ENCODE measurements at places on chromosomes 6 and 20. TPM values are rescaled to one million over a fixed set of nuclear protein-coding genes. Genes with fewer than 3 reads are reported as not detected.

Gene KCNK15
- polyA plus RNA-seq = not detected

Gene SLC22A7
- polyA plus RNA-seq = 0.51 TPM

Gene RAB23
- polyA plus RNA-seq = 21.3 TPM

Gene PSORS1C1
- polyA plus RNA-seq = not detected

Gene C6orf15
- polyA plus RNA-seq = not detected

Gene NKAIN4
- not detected for polyA plus RNA-seq

Gene SAMD3
- not detected for polyA plus RNA-seq

Gene DUSP15
- 7.2 TPM for polyA plus RNA-seq

Gene ROMO1
- 646 TPM for polyA plus RNA-seq

- DNase-seq = no peak
- H3K4me3 ChIP-seq = no peak overlapping the region
- no peaks in the 10 kb centered on the region for H3K36me3 ChIP-seq
- no peak overlapping the region for H3K27ac ChIP-seq
- H3K4me1 ChIP-seq = peaks cover 36% of the 10 kb centered on the region
Measured at GRCh38 chr20:62357681-62358080, 9.4 kb downstream of the LAMA5 start.

DNA sequence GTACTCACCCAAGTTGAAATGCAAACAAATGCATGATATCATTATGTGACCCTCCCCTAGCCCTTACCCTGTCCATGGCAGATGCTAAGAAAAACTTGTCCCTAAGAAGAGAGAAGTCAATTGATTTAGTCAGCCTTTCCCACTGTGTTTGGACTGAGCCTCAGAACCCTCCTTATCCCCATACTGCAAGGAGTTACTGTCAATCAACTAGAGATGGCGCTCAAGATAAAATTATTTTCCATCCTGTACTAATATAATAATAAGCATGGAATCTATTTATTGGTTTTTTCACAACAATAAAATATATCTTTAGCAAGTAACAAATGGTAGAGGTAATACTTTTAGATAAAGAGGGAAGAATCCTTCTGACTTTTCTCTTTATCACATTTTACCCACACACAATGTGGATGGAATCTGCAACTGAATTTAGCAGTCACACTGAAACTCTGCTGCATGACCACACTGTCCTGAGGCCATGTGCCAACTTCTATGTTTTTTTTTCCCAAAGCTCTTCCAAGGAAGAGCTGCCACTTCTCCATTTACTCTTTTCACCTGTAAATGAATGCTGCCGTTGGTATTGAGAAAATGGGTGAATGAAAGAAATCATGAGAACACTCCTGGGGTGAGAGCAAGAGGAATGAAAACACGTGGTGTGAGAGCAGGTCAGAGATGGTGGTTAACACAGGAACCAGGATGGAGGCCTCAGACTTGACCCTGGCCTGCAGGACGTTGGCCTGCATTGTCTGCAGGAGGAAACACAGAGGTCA lies 10.5 kb downstream of the NT5E start:
- H3K27me3 ChIP-seq = no peaks in the 10 kb centered on the region
- H3K36me3 ChIP-seq = no peaks in the 10 kb centered on the region
- no peak overlapping the region for H3K27ac ChIP-seq
- H3K4me3 ChIP-seq = no peak overlapping the region
- H3K4me1 ChIP-seq = no peaks in the 10 kb centered on the region

GRCh38 chr20:3927486-3928291 lies 38.5 kb downstream of the PANK2 start:
- no peaks in the 10 kb centered on the region for H3K27me3 ChIP-seq
- peaks cover 28% of the 10 kb centered on the region for H3K4me1 ChIP-seq
- peak overlapping the region; percentile 52 for H3K27ac ChIP-seq
- DNase-seq = peak; percentile 80
- H3K36me3 ChIP-seq = peaks cover 8% of the 10 kb centered on the region
- H3K4me3 ChIP-seq = no peak overlapping the region

GRCh38 chr20:47540443-47541354 lies 39.0 kb downstream of the NCOA3 start:
- no peaks in the 10 kb centered on the region for H3K27me3 ChIP-seq
- no peak overlapping the region for H3K4me3 ChIP-seq
- no peaks in the 10 kb centered on the region for H3K4me1 ChIP-seq
- no peaks in the 10 kb centered on the region for H3K36me3 ChIP-seq

GRCh38 chr20:51750037-51750769 lies 18.0 kb downstream of the ATP9A start:
- no peaks in the 10 kb centered on the region for H3K4me1 ChIP-seq
- no peaks in the 10 kb centered on the region for H3K27me3 ChIP-seq
- no peak overlapping the region for H3K27ac ChIP-seq
- no peaks in the 10 kb centered on the region for H3K36me3 ChIP-seq
- H3K4me3 ChIP-seq = no peak overlapping the region

GRCh38 chr6:89874438-89874837 lies 19.8 kb upstream of the GJA10 start:
- H3K4me3 ChIP-seq = no peak overlapping the region
- H3K4me1 ChIP-seq = no peaks in the 10 kb centered on the region
- H3K27ac ChIP-seq = no peak overlapping the region
- H3K27me3 ChIP-seq = no peaks in the 10 kb centered on the region

GRCh38 chr6:49384904-49385303 lies 78.1 kb downstream of the MMUT start:
- H3K4me3 ChIP-seq = no peak overlapping the region
- no peak overlapping the region for H3K27ac ChIP-seq
- peak; percentile 31 for DNase-seq
- H3K27me3 ChIP-seq = no peaks in the 10 kb centered on the region
- H3K4me1 ChIP-seq = no peaks in the 10 kb centered on the region

DNA sequence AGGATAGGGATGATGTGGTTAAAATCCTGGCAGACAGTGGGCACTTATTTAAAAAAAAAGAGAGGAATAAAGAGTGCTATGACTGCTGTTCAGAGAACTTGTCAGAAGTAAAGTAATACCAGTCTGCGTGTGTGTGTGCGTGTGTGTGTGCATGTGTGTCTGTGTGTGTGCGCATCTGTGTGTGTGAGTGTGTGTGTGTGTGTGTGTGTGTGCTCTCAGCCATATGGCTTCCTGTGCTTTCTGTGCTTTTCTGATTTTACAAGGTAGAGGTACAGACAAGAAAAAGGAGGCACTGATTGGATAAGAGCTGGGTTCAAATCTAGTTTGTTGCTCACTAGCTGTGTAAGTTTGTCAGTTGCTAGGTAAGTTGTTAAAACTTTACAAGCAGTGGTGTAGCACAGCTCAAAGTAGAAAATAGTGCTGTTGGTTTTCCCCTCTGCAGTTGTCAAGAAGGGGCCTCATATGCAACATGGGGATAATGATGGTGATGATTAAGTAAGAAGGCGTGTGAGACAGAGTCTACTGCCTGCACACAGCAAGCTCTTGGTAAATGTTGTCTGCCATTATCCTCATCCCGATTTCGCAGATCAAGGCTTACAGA lies 155.3 kb upstream of the ZNF217 start:
- H3K27me3 ChIP-seq = no peaks in the 10 kb centered on the region
- no peak overlapping the region for H3K4me3 ChIP-seq
- H3K27ac ChIP-seq = no peak overlapping the region
- H3K36me3 ChIP-seq = no peaks in the 10 kb centered on the region
- H3K4me1 ChIP-seq = no peaks in the 10 kb centered on the region
- DNase-seq = peak; percentile 51

DNA sequence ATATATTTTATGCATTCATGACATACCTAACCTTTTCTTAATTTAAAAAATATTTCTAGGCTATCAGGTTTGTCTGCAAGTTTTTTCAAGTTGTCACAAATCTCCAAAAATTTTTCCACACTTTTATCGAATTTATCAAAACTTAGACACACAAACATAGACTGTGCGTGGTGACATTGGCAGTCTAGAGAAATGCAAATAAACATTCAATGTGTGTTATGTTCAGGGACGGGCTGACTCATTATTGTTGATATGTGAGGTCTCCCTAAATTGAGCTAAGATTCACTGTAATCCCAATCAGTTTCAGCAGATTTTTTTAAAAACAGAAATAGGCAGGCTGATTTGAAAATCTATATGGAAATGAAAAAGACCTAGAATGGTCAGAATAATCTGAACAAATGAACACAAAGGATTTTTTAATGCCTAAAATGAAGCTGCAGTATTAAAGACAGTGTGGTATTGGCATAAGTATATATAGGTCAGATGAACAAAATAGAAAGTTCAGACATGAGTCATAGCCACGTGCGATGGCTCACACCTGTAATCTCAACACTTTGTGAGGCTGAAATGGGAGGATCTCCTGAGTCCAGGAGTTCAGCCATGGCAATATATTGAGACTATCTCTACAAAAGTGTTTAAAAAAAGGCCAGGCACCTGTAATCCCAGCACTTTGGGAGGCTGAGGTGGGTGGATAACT lies 19.2 kb downstream of the BLTP3A start:
- DNase-seq = no peak
- H3K4me3 ChIP-seq = no peak overlapping the region
- H3K36me3 ChIP-seq = no peaks in the 10 kb centered on the region
- H3K27ac ChIP-seq = no peak overlapping the region

DNA sequence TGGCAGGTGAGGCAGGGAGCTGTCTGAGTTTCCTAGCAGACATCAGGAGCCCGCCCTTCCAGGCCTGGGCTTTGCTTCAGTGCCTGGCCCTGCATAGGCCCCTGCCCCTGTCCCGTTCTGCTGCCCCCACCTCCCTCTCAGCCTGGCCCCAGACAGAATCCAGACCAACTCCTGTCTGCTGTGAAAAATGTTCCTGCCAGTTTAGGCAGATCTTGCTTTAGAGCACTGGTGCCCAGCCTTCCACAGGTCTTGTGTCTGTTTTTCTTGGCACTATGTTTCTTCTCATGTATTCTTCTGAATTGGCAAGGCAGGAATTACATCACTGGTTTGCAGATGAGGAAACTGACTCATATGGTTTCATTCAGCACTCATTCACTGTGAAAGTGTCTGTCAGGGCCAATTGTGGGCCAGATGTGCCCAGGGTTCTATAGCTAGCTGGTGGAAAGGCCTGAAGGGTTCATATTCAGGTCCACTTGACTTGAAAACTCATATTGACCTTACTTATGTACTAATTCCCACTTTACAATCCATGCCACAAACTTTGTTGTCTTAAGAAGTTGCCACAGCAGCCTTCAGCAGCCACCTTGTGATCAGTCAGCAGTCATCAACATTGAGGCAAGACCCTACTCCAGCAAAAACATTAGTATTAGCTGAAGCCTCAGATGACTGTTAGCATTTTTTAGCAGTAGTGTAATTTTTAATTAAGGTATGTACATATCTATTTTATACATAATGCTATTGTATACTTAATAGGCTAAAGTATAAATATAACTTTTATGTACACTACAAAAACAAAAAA lies 40.5 kb downstream of the HLA-F start:
- H3K27ac ChIP-seq = no peak overlapping the region
- H3K4me3 ChIP-seq = no peak overlapping the region
- DNase-seq = no peak
- no peaks in the 10 kb centered on the region for H3K36me3 ChIP-seq

GRCh38 chr6:138803331-138803730 lies 7.4 kb downstream of the ECT2L start:
- H3K36me3 ChIP-seq = no peaks in the 10 kb centered on the region
- no peaks in the 10 kb centered on the region for H3K4me1 ChIP-seq
- no peak for DNase-seq
- no peak overlapping the region for H3K4me3 ChIP-seq

- no peak overlapping the region for H3K4me3 ChIP-seq
- no peak overlapping the region for H3K27ac ChIP-seq
- no peaks in the 10 kb centered on the region for H3K36me3 ChIP-seq
- DNase-seq = no peak
Measured at GRCh38 chr6:49980898-49981297, 11.5 kb upstream of the DEFB113 start.

DNA sequence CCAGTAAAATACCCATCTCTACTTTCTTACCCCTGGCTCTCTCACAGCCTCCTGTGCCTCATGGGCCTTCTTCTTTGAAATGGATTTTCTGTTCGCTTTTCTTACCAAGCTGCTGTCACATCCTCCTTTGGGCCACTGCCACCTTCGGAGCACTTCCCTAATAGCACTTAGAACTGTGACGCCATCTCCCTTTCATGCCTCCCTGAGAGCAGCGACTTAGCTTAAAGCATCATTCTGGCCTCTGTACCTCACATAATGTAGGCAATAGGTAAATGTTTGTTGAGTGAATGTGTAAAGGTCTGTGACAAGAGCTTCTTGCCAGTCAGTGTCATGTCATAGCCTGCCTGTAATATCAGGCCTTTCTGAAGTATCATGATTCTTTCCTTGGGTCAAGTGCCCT lies 78.8 kb downstream of the ADGRG6 start:
- no peak for DNase-seq
- no peaks in the 10 kb centered on the region for H3K36me3 ChIP-seq
- no peak overlapping the region for H3K4me3 ChIP-seq
- peaks cover 44% of the 10 kb centered on the region for H3K4me1 ChIP-seq

GRCh38 chr6:139776041-139776440 lies 401.6 kb upstream of the CITED2 start:
- H3K36me3 ChIP-seq = no peaks in the 10 kb centered on the region
- DNase-seq = peak; percentile 6
- H3K4me3 ChIP-seq = no peak overlapping the region

DNA sequence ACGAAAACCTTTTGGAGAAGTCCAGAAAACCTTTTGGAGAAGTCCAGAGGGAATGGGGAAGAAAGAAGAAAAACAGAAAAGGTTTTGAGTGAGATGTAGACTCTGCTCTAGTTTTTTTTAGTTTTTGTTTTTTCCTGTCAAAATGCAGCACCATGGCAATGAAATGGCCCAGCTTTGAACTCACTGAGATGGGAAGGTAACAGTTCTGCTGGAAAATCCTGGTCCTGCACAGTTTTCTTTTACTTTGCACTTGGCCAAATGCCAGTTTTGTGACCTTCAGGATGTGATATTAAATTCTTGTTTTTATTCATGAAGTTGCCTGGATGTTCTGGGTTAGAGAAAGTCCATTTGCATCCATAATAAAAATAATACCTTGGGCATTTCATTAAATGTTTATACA lies 145.7 kb downstream of the CFAP61 start:
- H3K27me3 ChIP-seq = no peaks in the 10 kb centered on the region
- no peak overlapping the region for H3K4me3 ChIP-seq
- H3K4me1 ChIP-seq = peaks cover 42% of the 10 kb centered on the region
- no peak for DNase-seq

DNA sequence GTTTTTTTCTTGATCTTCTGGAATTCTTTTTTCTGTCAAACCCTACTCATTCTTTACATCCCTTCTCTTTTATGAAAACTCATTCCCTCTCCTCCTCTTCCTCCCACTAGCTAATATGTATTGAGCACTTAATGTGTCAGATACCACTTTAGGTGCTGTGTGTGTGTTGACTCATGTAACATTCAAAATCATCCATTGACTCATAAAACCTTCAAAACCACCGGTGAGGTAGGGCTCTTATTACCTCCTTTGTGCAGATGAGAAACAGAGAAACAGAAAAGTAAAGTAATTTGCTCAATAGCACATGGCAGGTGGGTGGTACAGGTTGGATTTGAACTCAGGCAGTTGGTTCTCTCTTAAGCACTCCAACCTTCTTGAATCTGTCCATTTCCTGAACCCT lies 136.3 kb upstream of the NEDD9 start:
- H3K27me3 ChIP-seq = no peaks in the 10 kb centered on the region
- no peak overlapping the region for H3K27ac ChIP-seq
- H3K4me3 ChIP-seq = no peak overlapping the region
- no peaks in the 10 kb centered on the region for H3K4me1 ChIP-seq
- no peak for DNase-seq
- H3K36me3 ChIP-seq = no peaks in the 10 kb centered on the region

Data from cardiac muscle cell (in vitro differentiated cells and primary cell).